ENCODE measurements at places on chromosomes 11 and 22.

DNA sequence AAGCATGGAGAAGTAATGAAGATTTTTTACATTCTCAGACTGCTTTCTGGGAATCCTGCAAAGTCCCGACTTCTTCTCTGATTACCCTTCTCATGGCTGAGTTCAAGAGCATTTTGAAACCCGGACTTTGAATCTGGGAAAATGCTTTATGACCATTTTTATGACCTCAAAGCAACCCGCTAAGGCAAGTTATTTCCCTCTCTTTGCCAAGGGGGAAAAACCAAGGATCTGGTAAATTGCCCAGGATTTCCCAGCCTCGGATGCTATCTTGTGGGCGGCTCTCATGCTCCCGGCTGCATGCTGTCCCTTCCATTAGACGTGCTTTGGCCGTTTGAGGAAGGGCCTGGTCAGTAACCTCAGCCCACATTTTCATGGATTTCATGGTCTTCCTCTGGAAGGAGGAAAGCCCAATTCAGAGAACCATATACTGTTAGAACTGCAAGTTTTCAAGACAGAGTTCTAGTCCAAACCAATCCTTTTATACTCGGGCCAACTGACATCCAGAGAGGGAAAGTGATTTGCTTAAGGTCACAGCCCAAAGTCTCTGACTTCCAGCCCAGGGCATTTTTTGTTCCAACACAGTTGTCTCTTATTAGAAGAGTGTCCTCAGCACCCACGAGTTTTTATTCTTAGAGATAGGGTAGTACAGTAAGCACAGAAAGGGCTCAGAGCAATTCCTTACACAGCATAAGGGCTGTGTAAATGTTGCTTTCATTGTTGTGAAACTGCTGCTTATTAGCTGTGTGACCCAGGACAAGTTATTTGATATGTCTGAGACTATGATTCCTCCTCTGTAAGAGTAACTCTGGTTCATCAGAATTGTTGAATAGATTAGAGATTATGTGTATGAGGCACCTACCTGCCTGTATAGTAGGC lies 77.4 kb downstream of the NAV2 start:
- DNase-seq, result no peak
- no peak overlapping the region for H3K4me3 ChIP-seq
- no peak overlapping the region for H3K27ac ChIP-seq

GRCh38 chr22:30596886-30597285 lies 5.2 kb upstream of the PES1 start:
- no peak overlapping the region for H3K27ac ChIP-seq
- H3K36me3 ChIP-seq, result no peaks in the 10 kb centered on the region
- H3K4me3 ChIP-seq, result no peak overlapping the region

DNA sequence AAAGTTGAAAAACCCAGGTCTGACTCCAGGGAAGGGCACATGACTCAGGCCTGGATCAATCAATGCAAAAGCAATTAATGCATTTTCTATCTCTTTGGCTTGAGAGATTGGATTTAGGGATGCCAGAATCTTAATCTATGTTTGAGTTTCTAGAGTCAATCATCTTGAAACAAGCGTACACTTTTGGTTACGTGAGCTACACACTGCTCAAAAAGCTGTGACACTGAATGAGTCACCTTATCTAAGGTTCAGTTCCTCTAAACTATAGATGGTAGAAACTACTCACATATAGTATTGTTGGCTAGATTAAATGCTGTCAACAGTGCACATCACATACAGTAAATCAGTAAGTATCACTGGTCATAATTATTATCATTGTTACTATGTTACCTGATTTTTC lies 24.2 kb downstream of the MRE11 start:
- DNase-seq, result no peak
- no peaks in the 10 kb centered on the region for H3K4me1 ChIP-seq
- H3K27ac ChIP-seq, result no peak overlapping the region
- H3K36me3 ChIP-seq, result peaks cover 91% of the 10 kb centered on the region
- no peaks in the 10 kb centered on the region for H3K27me3 ChIP-seq
- no peak overlapping the region for H3K4me3 ChIP-seq

- DNase-seq, result no peak
- no peaks in the 10 kb centered on the region for H3K4me1 ChIP-seq
- no peaks in the 10 kb centered on the region for H3K36me3 ChIP-seq
- no peak overlapping the region for H3K27ac ChIP-seq
Observed at GRCh38 chr11:110022548-110022947, 70.6 kb upstream of the ZC3H12C start.

DNA sequence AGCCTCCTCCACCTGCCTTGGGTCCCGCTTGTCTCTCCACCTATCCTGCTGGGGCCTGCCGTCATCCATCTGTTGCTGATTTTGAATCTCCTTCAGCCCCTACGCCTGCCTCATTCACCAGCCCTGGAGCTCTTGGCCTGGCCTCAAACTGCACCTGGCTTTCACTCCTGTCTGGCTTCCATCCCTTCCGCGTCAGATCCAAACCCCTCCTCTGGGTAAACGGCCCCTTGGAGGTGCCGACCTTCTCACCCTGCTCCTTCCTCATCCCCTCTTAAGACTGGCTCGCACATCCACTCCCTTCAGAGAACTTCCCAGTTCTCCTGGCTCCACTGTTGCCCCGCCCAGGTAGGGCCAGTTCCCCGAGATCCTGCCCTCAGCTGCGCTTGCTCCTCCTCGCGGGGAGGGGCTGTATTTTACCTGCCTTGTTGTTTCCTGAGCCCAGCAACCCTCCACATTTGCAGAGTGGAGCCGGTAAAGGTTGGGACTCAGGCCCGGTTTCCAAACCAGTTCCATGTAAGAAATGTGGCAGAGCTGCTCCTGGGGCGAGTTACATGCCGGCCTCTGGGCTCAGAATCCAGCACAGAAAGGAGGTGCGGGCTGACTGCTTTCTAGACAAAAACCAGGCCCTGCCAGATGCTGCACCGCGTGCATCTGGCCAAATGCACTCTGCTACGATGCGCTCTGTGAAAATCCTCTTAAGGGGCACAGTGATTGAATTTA lies 13.9 kb upstream of the SHANK2 start:
- H3K27ac ChIP-seq, result no peak overlapping the region
- no peaks in the 10 kb centered on the region for H3K4me1 ChIP-seq
- no peak overlapping the region for H3K4me3 ChIP-seq

- no peak for DNase-seq
- no peaks in the 10 kb centered on the region for H3K36me3 ChIP-seq
- peaks cover 2% of the 10 kb centered on the region for H3K27me3 ChIP-seq
- H3K27ac ChIP-seq, result no peak overlapping the region
- H3K4me1 ChIP-seq, result no peaks in the 10 kb centered on the region
- no peak overlapping the region for H3K4me3 ChIP-seq
Observed at GRCh38 chr11:70527429-70528045, 129.2 kb downstream of the CTTN start.

- no peak for DNase-seq
- no peaks in the 10 kb centered on the region for H3K36me3 ChIP-seq
- no peaks in the 10 kb centered on the region for H3K27me3 ChIP-seq
- peaks cover 7% of the 10 kb centered on the region for H3K4me1 ChIP-seq
- H3K4me3 ChIP-seq, result no peak overlapping the region
Observed at GRCh38 chr11:128603003-128603696, 15.8 kb upstream of the ETS1 start.

DNA sequence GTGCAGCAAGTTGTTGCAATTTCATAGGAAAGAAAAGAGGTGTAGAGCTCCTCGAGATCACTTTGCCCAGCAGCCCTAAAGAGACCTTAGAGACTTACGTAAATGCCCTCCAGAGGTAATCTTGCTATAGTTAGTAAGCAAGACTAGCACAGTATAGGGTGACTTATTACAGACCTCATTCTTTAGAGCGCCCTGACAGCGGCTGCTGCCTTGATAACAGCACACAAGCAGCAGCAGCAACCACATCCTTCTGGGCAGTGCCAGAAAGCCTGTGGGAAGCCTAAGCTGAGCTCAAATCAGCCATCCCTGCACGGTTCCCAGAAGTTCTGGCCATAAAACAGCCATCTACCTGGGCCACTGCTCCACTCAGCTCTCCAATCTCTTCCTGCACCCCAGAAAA lies 22.6 kb upstream of the OR56B1 start:
- H3K4me1 ChIP-seq, result no peaks in the 10 kb centered on the region
- DNase-seq, result no peak
- H3K4me3 ChIP-seq, result no peak overlapping the region
- H3K36me3 ChIP-seq, result peaks cover 9% of the 10 kb centered on the region

DNA sequence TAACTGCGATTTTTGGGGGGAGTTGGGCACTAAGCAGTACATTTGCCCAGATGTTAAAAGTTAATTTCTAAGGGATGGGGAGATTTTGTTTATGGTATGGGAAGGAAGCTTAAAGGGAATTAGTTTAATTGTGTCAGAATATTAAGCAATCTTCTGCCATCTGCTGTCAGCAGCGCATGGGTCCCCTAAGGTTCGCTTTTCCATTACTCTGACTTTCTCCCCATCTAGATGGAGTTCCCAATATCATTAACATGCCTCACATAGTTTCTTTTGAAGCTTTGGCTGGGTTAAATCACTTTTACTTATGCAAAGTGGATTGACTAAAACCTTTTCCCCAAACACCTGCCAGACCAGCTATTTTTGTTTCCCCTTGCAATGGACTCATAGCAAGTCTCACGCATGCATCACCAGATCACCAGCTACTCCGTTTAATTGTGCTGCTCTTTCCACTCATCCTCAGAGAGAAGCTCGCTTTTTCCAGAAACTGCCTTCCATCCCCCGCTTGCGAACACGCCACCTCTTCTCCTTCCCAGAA lies 172.7 kb downstream of the FAT3 start:
- H3K27me3 ChIP-seq, result no peaks in the 10 kb centered on the region
- H3K36me3 ChIP-seq, result no peaks in the 10 kb centered on the region
- no peaks in the 10 kb centered on the region for H3K4me1 ChIP-seq
- no peak overlapping the region for H3K4me3 ChIP-seq
- no peak for DNase-seq
- no peak overlapping the region for H3K27ac ChIP-seq

DNA sequence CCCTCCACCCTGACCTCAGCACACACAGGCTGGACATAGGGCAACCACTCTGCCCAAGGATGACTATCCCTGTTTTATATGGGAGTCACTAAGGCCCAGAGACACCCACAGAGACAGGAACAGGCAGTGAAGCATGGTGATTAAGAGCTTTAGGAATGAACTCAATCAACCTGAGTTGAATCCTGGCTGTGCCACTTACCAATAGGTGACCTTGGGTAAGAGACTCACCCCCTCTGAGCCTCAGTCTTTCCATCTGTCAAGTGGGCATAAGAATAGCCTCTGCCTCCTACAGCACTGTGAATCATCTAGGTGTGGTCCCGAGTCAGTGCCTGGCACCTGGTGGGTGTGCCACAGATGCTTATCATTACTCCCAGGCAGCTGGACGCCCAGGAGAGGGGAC lies 6.8 kb downstream of the CRYBB1 start:
- no peak for DNase-seq
- H3K36me3 ChIP-seq, result no peaks in the 10 kb centered on the region

DNA sequence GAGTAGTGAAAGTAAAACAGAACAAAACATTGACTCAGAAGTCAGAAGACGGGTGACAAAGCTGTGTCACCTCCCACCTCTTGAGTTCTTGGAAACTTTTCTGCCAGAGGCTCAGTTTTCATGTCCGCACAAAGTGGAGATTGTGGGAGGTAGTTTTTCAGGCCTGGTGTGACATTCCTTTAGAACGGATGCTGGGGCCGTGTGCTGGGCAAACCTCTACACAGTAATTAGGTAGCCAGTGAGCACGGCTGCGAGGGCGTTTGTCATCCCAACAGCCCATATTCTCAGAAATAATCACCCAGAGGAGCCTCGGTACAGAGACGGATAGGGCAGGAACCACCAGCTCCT lies 1054.4 kb downstream of the TBC1D22A start:
- H3K4me3 ChIP-seq, result no peak overlapping the region
- no peak overlapping the region for H3K27ac ChIP-seq
- no peaks in the 10 kb centered on the region for H3K4me1 ChIP-seq
- H3K27me3 ChIP-seq, result no peaks in the 10 kb centered on the region

- peaks cover 32% of the 10 kb centered on the region for H3K36me3 ChIP-seq
- H3K27ac ChIP-seq, result peak overlapping the region; percentile 58
- H3K27me3 ChIP-seq, result no peaks in the 10 kb centered on the region
Observed at GRCh38 chr22:23181721-23182308, 1.5 kb downstream of the BCR start.

- no peak for DNase-seq
- H3K27ac ChIP-seq, result no peak overlapping the region
- no peaks in the 10 kb centered on the region for H3K27me3 ChIP-seq
- H3K4me3 ChIP-seq, result no peak overlapping the region
- no peaks in the 10 kb centered on the region for H3K36me3 ChIP-seq
- H3K4me1 ChIP-seq, result no peaks in the 10 kb centered on the region
Observed at GRCh38 chr11:12640926-12641849, 33.0 kb upstream of the TEAD1 start.

- H3K27ac ChIP-seq, result no peak overlapping the region
- H3K27me3 ChIP-seq, result no peaks in the 10 kb centered on the region
- peaks cover under 1% of the 10 kb centered on the region for H3K4me1 ChIP-seq
- no peak for DNase-seq
- no peak overlapping the region for H3K4me3 ChIP-seq
Observed at GRCh38 chr11:47856186-47856585, 8.0 kb upstream of the NUP160 start.

DNA sequence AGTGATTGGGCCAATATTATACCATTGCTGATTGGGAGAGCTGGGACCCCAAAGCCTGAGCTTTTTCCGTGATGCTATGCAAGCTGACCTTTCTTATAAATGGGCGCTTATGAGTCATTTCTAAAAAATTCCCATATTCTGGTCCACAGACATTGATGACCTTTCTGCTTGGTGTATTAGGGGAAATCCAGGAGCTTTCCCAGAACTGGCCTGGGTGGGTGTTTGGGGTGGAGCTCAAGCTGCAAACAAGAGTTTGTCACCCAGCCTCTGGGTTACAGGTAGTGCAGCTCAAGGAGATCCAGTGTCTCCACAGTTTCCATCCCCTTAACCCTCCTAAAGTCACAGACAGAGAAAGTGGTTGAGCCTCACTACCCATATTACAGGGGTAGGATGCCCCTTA lies 67.7 kb downstream of the CCDC81 start:
- H3K27ac ChIP-seq, result no peak overlapping the region
- H3K27me3 ChIP-seq, result peaks cover 2% of the 10 kb centered on the region
- no peaks in the 10 kb centered on the region for H3K4me1 ChIP-seq
- no peak for DNase-seq

- H3K27ac ChIP-seq, result 0 out of 2 replicates have a peak overlapping the region, but pooled peaks have one; percentile 20
- DNase-seq, result peak; percentile 59
- H3K36me3 ChIP-seq, result peaks cover 17% of the 10 kb centered on the region
- peaks cover 36% of the 10 kb centered on the region for H3K27me3 ChIP-seq
- peaks cover 40% of the 10 kb centered on the region for H3K4me1 ChIP-seq
Observed at GRCh38 chr11:63769042-63769713, 603 bp upstream of the ZFTA start.

DNA sequence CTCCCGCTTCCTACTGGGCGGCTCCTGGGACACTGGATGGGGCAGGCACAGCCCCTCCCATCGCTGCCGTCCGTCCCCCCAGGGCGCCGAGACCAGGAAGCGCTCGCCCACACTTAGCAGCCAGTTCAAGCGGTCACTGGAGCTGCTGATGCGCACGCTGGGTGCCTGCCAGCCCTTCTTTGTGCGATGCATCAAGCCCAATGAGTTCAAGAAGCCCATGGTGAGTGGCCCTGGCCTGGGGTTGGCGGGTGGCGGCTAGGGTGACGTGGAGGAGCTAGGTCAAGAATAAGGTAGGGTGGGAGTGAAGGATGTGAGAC lies 44.6 kb downstream of the MYO7A start:
- no peaks in the 10 kb centered on the region for H3K4me1 ChIP-seq
- DNase-seq, result no peak
- H3K4me3 ChIP-seq, result no peak overlapping the region

- no peaks in the 10 kb centered on the region for H3K36me3 ChIP-seq
- H3K4me1 ChIP-seq, result peaks cover 50% of the 10 kb centered on the region
- no peaks in the 10 kb centered on the region for H3K27me3 ChIP-seq
- DNase-seq, result peak; percentile 49
Observed at GRCh38 chr11:12811861-12812260, 137.6 kb downstream of the TEAD1 start.

GRCh38 chr11:116888024-116888423 lies 50.6 kb upstream of the APOA1 start:
- H3K36me3 ChIP-seq, result peaks cover 2% of the 10 kb centered on the region
- no peaks in the 10 kb centered on the region for H3K4me1 ChIP-seq
- no peaks in the 10 kb centered on the region for H3K27me3 ChIP-seq
- no peak overlapping the region for H3K4me3 ChIP-seq
- DNase-seq, result no peak
